ENCODE measurements at places on chromosomes 12 and 14. TPM values are rescaled to one million over a fixed set of nuclear protein-coding genes. Genes with fewer than 3 reads are reported as not detected.

The RND1 gene
- 4.3 TPM for total RNA-seq

The RPGRIP1 gene
- not detected for total RNA-seq

The CKB gene
- 9.4 TPM for total RNA-seq

The AQP2 gene
- not detected for total RNA-seq

The FAM186B gene
- total RNA-seq: 0.18 TPM

The KRT6C gene
- not detected for total RNA-seq

The TPH2 gene
- not detected for total RNA-seq

The PRH2 gene
- total RNA-seq: not detected

The RGS6 gene
- 0.61 TPM for total RNA-seq

The ADGRD1 gene
- total RNA-seq: 0.70 TPM

The CPSF2 gene
- 68.0 TPM for total RNA-seq

The CCDC197 gene
- 0.49 TPM for total RNA-seq

The BBOF1 gene
- 0.64 TPM for total RNA-seq

The PTHLH gene
- total RNA-seq: not detected

The DCAF5 gene
- total RNA-seq: 41.5 TPM

Data from activated naive CD4-positive, alpha-beta T cell treated with anti-CD3 and anti-CD28 coated beads, Interleukin-2, amount 50 U/mL, for 72 hours (primary cell).